Chondrocyte (in vitro differentiated cells): ENCODE measurements at places on chromosomes 1 and 21. TPM values are rescaled to one million over a fixed set of nuclear protein-coding genes. Genes with fewer than 3 reads are reported as not detected.

Gene USP33
- total RNA-seq: 38.8 to 48.6 TPM (median 41.7 TPM) in 3 replicates

Gene C1orf105
- not detected in 3 replicates for total RNA-seq

DNA sequence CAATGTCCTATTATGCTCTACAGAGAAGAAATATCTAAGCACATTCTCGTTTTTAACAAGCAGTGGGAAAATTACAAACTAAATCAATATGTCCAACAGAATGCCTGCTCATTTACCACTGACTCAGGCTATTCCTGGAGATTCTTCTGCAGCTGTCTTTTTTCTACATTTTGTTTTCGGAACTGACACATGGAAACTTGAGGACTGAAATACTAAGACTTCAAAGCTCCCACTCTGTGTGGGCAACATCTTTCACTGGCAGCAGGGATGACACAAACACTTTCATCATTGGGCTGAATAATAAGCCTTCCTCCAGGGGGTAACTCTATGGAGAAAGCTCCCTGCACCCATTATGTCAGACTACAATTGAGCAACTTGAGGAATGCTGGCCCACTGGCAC is 175.5 kb upstream of the NCAM2 start:
- H3K27ac ChIP-seq: no peak overlapping the region
- H3K36me3 ChIP-seq: no peaks in the 10 kb centered on the region
- H3K4me3 ChIP-seq: no peak overlapping the region
- DNase-seq: no peak
- no peaks in the 10 kb centered on the region for H3K27me3 ChIP-seq

- H3K36me3 ChIP-seq: peaks cover 33% of the 10 kb centered on the region
- DNase-seq: no peak
- H3K4me1 ChIP-seq: peaks cover 7% of the 10 kb centered on the region
- H3K27me3 ChIP-seq: no peaks in the 10 kb centered on the region
- no peak overlapping the region for H3K4me3 ChIP-seq
- no peak overlapping the region for H3K27ac ChIP-seq
Measured at GRCh38 chr1:37537378-37537777, 16.7 kb downstream of the SNIP1 start.

GRCh38 chr1:119475866-119476439 is 31.1 kb upstream of the HSD3B1 start:
- no peak overlapping the region for H3K27ac ChIP-seq
- H3K4me3 ChIP-seq: no peak overlapping the region
- H3K27me3 ChIP-seq: peaks cover 35% of the 10 kb centered on the region
- H3K36me3 ChIP-seq: peaks cover 2% of the 10 kb centered on the region
- H3K4me1 ChIP-seq: no peaks in the 10 kb centered on the region

DNA sequence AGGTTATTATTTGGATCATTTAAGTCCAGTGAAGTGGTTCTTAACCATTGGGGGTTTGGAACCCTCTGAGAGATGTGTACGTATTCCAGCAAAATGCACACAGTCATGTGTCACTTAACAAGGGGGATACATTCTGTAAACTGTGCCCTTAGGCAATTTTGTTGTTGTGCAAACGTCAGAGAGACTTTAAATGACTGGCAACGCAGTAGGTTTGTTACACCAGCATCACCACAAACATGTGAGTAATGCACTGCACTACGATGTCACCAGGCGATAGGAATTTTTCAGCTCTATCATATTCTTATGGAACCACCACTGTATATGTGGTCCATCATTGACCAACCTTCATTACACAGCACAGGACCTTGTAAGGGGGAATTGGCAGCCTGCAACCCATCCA is 11.9 kb downstream of the AHCYL1 start:
- H3K4me3 ChIP-seq: no peak overlapping the region
- peaks cover 3% of the 10 kb centered on the region for H3K36me3 ChIP-seq
- DNase-seq: no peak
- H3K4me1 ChIP-seq: peaks cover 28% of the 10 kb centered on the region
- no peaks in the 10 kb centered on the region for H3K27me3 ChIP-seq

Gene TCHHL1
- not detected in 3 replicates for total RNA-seq

DNA sequence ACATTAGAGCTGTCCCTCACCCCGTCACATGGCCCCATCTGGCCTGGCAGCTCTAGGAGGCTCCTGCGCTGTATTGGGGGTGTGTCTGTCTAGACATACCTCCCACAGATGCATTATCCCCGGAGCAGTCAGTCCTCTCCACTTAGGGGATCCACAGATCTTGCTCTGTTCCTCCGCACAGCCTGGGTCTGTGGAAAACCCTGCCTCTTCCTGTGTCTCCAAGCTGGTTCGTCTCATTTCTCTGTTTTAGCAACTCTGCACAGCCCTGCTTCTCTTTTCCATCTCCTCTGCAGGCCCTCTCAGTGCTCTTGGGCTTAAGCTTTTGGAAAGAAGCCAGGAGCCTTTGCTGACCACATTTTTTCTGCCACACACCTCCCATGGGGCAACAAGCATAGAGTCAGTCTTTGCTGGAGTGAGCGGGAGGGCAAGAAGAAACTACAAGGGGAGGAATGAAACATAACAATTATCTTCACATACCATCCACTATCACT is 241.5 kb downstream of the FOXD2 start:
- H3K36me3 ChIP-seq: no peaks in the 10 kb centered on the region
- peaks cover 33% of the 10 kb centered on the region for H3K4me1 ChIP-seq
- no peak for DNase-seq
- H3K27me3 ChIP-seq: peaks cover 15% of the 10 kb centered on the region
- no peak overlapping the region for H3K4me3 ChIP-seq
- H3K27ac ChIP-seq: peak overlapping the region; percentile 65

Gene TPTE
- not detected in 3 replicates for total RNA-seq

GRCh38 chr1:9312168-9312720 is 19.6 kb downstream of the SPSB1 start:
- H3K4me3 ChIP-seq: no peak overlapping the region
- H3K4me1 ChIP-seq: peaks cover 91% of the 10 kb centered on the region
- no peak for DNase-seq
- H3K36me3 ChIP-seq: peaks cover 19% of the 10 kb centered on the region

Gene GNAT2
- not detected in 3 replicates for total RNA-seq

Gene XCL1
- 0.25 TPM in 1 of 3 replicates, not detected in the others for total RNA-seq

GRCh38 chr21:31110430-31110829 is 72.2 kb upstream of the KRTAP19-8 start:
- H3K27ac ChIP-seq: no peak overlapping the region
- no peaks in the 10 kb centered on the region for H3K27me3 ChIP-seq
- H3K4me3 ChIP-seq: no peak overlapping the region

DNA sequence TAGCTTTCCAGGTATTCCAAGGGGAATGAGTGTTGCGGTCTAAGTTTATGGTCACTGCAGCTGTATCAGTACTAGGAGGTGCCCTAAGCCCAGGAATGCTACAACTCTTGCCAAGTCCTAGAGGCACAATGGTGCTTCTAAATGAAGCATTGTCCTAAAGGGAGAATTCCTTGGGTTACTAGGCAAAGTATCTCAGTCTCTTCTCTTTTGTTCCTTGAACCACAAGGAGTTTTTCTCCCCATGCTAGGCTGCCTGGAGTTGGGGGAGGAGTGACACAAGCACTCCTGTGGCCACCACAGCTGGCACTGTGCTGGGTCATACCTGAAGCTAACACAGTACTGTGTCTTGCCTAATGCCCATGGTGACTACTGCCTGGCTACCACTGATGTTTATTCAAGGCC is 50.7 kb downstream of the KMO start:
- no peak for DNase-seq
- no peaks in the 10 kb centered on the region for H3K27me3 ChIP-seq
- H3K4me1 ChIP-seq: no peaks in the 10 kb centered on the region
- no peak overlapping the region for H3K4me3 ChIP-seq
- peaks cover 5% of the 10 kb centered on the region for H3K36me3 ChIP-seq

- no peaks in the 10 kb centered on the region for H3K36me3 ChIP-seq
- H3K4me1 ChIP-seq: peaks cover 33% of the 10 kb centered on the region
- peak overlapping the region; percentile 86 for H3K27ac ChIP-seq
- no peak overlapping the region for H3K4me3 ChIP-seq
- H3K27me3 ChIP-seq: no peaks in the 10 kb centered on the region
Measured at GRCh38 chr1:8477166-8477982, 159.5 kb downstream of the SLC45A1 start.
